ENCODE measurements at places on chromosomes 2 and 18.

GRCh38 chr2:60445684-60446179 is 107.7 kb downstream of the BCL11A start:
- no peaks in the 10 kb centered on the region for H3K36me3 ChIP-seq
- ATAC-seq, result no peak
- no peak overlapping the region for H3K27ac ChIP-seq

DNA sequence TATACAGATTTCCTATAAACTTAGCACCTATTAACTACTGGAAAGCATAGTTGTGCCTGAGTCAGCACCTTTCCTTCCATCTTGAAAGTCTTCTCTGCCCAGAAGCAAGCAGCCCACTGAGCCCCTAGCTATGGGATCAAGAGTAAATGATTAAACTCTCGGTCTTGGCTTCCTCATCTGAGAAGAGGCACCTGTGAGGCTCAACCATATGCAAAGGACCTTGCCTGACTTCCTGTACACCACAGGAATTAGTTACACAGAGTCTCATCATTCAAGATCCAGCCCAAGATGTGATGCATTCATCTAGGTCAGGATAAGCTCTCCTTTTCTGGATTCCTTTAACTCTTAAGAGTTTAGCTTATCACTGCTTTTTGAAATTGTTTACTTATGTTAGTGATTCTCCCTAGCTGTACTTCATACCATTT is 96.0 kb downstream of the CDH2 start:
- H3K27me3 ChIP-seq, result no peaks in the 10 kb centered on the region
- no peak for ATAC-seq
- H3K4me1 ChIP-seq, result no peaks in the 10 kb centered on the region

DNA sequence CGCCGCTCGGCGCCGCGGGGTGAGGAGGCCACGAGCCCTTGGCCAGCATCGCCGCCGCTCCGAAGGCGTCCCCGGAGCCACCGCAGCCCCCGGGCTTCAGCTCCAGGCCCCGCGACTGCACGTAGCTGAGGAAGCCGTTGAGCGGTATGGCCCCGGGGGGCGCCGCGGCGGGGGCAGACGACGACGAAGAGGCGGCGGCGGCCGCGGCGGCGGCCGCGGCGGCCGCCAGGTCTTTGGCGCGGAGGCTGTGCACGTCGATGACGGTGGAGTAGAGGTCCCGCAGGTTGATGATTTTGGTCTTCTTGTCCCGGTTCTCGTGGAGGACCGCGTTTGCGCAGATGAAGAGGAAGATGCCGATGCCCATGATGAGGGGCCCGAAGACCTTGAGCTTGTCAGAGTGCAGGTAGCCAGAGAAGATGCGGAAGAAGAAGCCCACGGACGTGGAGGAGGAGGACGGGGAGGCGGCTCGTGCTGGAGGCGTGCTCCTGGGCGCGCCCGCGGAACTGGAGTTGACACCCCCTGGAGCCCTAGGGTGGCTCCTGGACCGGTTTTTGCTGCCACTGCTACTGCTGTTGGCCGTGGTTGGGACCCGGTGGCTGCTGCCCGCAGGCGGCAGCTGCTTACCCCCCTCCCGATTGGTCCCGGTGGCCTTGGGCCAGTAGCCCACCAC is 4.0 kb downstream of the TMEM200C start:
- no peak overlapping the region for H3K27ac ChIP-seq
- no peaks in the 10 kb centered on the region for H3K36me3 ChIP-seq
- ATAC-seq, result no peak
- H3K4me3 ChIP-seq, result no peak overlapping the region
- peaks cover 80% of the 10 kb centered on the region for H3K27me3 ChIP-seq
- H3K4me1 ChIP-seq, result no peaks in the 10 kb centered on the region

GRCh38 chr2:216148983-216149382 is 39.8 kb downstream of the XRCC5 start:
- ATAC-seq, result no peak
- H3K36me3 ChIP-seq, result peaks cover 3% of the 10 kb centered on the region
- H3K4me1 ChIP-seq, result no peaks in the 10 kb centered on the region
- no peak overlapping the region for H3K27ac ChIP-seq
- H3K4me3 ChIP-seq, result no peak overlapping the region

DNA sequence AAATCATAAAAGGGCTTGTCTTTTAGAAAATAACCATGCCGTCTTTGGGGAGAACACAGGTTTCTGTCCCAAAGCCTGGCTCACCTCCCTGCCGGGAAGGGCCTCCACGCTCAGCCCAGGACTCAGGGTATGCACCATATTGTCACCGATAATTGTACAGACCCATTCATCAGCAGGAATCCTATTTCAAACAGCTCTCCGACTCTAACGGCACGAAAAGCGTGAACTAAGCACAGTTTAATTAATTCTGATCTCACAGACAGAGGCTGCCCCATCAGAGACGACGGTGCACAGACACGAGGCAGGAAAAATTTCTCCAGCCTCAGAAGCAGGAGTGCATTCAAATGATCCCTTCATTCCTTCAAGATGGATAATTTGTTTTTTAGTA is 276.2 kb downstream of the MYCN start:
- ATAC-seq, result no peak
- no peaks in the 10 kb centered on the region for H3K27me3 ChIP-seq
- no peaks in the 10 kb centered on the region for H3K4me1 ChIP-seq
- no peaks in the 10 kb centered on the region for H3K36me3 ChIP-seq
- H3K27ac ChIP-seq, result no peak overlapping the region

- H3K36me3 ChIP-seq, result no peaks in the 10 kb centered on the region
- H3K4me1 ChIP-seq, result peaks cover 63% of the 10 kb centered on the region
- no peak overlapping the region for H3K27ac ChIP-seq
- no peaks in the 10 kb centered on the region for H3K27me3 ChIP-seq
- ATAC-seq, result no peak
Measured at GRCh38 chr18:35491700-35492077, 6.1 kb downstream of the INO80C start.

DNA sequence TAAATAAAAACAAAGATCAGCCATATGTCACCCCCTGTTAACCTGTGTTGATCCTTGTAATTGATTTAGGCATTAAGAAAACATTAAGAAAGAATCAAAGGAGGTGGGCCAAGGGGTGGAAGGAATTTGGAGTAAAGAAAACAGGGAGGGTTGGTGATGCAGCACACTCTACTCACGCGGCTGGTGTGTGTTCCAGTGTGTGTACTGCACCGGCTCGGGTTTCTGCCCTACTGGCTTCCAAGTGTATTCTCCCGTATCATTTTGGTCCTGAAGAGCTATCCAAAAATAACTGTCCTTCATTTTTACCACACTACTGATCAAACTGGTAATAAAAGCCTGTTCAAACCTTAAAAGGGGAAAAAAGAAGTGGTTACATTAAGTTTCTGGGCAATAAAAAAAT is 56.9 kb downstream of the PLA2R1 start:
- H3K4me3 ChIP-seq, result no peak overlapping the region
- H3K36me3 ChIP-seq, result peaks cover 24% of the 10 kb centered on the region
- no peak for ATAC-seq
- H3K4me1 ChIP-seq, result peaks cover 14% of the 10 kb centered on the region
- no peak overlapping the region for H3K27ac ChIP-seq

DNA sequence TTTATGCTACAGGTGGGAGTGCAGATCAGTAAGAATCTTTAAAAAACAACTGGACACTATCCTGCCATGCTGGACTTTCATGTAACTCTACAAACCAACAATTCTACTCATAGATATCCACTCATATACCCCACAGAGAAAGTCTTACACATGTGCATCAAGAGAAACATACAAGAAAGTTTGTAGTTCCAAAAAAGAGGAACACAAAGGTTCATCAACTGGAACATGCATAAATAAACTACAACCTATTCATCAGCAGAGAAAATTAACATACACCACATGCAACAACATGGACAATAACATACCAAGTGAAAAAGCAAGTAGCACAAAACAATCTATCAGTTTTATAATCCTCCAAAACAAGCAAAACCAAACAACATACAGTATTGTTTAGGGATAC is 17.0 kb downstream of the TCF4 start:
- no peak for ATAC-seq
- H3K27me3 ChIP-seq, result no peaks in the 10 kb centered on the region
- no peaks in the 10 kb centered on the region for H3K4me1 ChIP-seq

GRCh38 chr2:15855766-15856260 is 84.5 kb upstream of the MYCN start:
- H3K27ac ChIP-seq, result no peak overlapping the region
- H3K36me3 ChIP-seq, result no peaks in the 10 kb centered on the region
- H3K4me1 ChIP-seq, result no peaks in the 10 kb centered on the region
- no peaks in the 10 kb centered on the region for H3K27me3 ChIP-seq
- no peak for ATAC-seq

DNA sequence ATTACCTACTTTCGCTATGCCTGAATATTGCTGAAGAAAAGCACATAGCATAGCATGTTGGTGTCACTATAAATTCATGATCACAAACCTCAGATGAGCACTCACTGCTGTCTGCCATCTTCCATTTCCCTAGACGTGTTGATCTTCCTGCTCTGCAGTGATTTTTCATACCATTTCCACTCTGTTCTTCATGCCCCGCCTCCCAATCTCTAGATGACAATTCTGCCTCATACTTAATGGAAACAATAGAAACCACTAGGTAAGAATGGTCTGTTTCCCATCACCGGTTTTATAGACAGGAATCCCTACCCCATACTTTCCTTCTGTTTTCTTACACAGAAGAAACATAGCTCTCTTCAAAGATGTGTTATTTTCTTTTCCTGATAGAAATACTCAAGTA is 63.8 kb downstream of the PIK3C3 start:
- H3K4me3 ChIP-seq, result no peak overlapping the region
- ATAC-seq, result no peak
- H3K27ac ChIP-seq, result no peak overlapping the region
- no peaks in the 10 kb centered on the region for H3K27me3 ChIP-seq

DNA sequence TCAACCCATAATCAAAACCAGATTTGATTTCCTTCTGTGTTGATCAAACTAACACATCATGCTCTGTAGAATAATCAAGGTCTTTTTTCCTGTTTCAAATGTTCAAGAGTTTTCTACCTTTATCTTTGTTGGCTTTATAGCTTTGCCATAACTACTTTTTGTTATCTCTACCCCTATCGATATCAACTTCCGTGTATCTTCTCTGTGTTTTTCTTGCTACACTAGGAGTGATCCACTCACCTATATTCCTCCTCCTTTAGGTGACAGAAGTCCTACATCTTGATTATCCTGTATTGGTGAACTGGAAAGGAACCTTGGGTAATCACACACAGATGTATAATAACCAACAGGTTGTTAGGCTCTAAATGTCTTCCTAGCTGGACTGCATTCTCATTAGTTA is 85.5 kb downstream of the LTBP1 start:
- no peak for ATAC-seq
- H3K4me1 ChIP-seq, result peaks cover 38% of the 10 kb centered on the region
- H3K27me3 ChIP-seq, result no peaks in the 10 kb centered on the region
- no peak overlapping the region for H3K4me3 ChIP-seq

DNA sequence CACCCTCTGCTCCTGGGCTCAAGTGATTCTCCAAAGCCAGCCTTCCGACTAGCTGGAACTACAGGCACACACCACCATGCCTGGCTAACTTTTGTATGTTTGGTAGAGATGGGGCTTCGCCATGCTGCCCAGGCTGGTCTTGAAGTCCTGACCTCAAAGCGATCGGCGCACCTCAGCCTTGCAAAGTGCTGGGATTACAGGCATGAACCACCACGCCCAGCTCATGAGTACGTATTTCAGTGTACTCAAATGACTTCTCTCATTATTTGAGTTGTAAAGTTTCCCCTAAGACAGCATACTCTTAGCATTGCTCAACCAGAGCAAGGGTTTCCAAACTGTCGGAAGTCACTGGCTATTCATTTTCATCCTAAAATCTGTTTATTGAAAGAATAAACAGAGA is 40.3 kb downstream of the IMPA2 start:
- ATAC-seq, result no peak
- no peak overlapping the region for H3K27ac ChIP-seq
- no peaks in the 10 kb centered on the region for H3K4me1 ChIP-seq
- no peaks in the 10 kb centered on the region for H3K36me3 ChIP-seq

DNA sequence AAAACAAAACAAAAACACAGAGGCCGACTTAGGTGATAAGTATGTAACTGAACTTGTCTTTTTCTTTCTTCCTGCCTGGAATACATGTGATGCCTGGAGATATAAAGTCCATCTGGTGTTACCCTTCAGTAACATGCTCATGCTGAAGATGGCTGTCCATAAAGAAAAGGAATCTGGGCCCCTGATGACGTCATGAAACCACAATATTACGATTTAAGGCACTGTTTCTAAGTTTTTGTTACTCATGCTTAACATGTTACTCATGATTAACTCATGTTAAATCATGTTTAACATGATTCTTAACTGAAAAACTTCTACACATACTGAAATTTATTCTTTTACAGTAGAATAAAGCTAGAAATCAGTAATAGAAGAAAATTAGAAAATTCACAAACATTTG is 49.0 kb downstream of the STRADB start:
- ATAC-seq, result no peak
- H3K4me1 ChIP-seq, result no peaks in the 10 kb centered on the region
- no peaks in the 10 kb centered on the region for H3K36me3 ChIP-seq

DNA sequence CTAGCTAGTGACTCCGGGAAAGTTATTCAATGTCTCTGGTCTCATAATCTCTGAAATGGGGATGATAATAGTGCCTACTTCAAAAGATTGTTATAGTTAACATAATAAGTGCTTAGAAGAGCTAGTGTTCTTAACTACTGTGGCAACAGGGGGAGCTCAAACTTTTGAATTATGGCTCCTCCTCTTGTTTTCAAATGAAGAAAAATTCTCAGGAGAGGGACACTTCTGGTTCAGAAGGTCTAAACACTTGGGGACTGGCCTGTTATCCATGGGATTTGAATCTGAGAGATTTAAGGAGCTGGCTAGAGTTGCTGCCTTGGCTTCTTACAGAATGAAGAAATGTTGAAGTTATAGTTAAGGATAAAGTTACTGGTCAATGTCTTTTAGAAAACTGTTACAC is 92.2 kb upstream of the ITGB6 start:
- no peak for ATAC-seq
- no peaks in the 10 kb centered on the region for H3K27me3 ChIP-seq
- H3K36me3 ChIP-seq, result peaks cover 13% of the 10 kb centered on the region
- peaks cover 13% of the 10 kb centered on the region for H3K4me1 ChIP-seq
- no peak overlapping the region for H3K4me3 ChIP-seq

DNA sequence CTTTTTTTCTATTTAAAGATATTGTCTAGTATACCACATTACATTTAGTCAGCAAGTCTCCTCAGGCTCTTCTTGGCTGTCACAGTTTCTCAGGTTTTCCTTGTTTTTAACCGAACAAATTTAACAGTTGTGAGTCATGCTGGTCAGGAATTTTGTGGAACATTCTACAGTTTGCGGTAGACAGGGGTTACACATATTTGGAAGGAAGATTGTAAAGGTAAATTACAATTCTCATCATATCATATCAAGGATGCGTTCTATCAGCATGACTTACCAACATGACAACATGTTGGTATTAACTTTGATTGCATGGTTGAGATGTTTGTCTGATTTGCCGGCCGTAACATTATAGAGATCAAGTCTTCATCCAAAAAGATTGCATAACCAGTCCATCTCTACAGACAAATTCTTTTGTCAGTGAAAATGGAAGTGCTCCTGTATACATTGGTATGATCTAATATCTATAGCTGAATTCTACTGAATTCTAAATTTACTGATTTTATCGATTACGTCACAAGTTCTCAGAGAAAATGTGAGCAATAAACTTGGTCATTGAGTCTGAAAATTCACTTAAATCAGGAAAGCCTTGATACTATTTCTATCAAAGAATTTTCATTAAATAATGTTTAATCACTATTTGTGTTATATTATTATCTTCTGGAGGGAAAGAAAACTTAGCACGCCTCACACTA is 664.4 kb upstream of the SLC8A1 start:
- no peak for ATAC-seq
- H3K27me3 ChIP-seq, result no peaks in the 10 kb centered on the region
- H3K4me3 ChIP-seq, result no peak overlapping the region
- H3K36me3 ChIP-seq, result no peaks in the 10 kb centered on the region

Data from gastroesophageal sphincter (tissue), 4 donors.